ENCODE measurements at places on chromosomes 12 and 14. TPM values are rescaled to one million over a fixed set of nuclear protein-coding genes. Genes with fewer than 3 reads are reported as not detected.

JAG2 gene
- 26.1 TPM for total RNA-seq

KERA gene
- total RNA-seq = not detected

RERGL gene
- 0.69 TPM for total RNA-seq

DNA sequence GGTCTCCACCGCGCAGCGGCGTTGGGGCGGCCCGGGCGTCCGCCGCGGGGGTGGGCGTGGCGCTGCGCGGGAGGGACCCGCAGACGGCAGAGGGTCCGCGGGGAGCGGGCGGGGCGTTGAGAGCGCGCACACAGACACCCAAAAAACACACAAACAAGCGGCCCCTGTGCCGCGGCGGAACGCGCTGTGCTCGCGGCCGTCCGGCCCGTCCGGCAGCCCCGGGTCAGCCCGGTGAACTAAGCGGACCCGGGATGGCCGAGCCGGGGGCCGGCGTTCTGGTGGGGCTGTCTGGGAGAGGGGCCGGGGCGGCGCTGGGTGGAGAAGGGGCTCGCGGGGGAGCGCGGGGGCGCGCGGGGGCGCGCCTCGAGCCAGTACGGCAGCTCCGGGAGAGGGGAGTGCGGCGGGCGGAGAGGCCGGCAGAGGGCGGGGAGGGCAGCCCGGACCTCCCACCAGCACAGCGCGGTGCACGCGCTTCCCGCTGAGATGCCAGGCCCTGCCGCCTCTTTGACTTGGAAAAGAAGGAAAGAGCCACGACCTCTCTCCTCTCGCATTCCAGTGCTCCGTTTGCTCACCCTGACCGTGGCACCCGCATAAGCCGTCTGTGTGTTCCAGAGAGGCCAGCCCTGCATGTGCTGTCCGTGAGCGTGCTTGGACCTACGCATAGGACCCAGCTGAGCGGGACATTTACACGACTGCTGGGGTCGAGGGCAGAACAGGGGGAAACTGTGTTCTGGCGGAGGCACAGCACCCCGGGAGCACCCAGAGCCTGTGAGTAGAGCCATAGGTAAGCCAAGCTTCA, 10.3 kb downstream of the SLC6A12 start:
- peak; percentile 39 for DNase-seq

DNA sequence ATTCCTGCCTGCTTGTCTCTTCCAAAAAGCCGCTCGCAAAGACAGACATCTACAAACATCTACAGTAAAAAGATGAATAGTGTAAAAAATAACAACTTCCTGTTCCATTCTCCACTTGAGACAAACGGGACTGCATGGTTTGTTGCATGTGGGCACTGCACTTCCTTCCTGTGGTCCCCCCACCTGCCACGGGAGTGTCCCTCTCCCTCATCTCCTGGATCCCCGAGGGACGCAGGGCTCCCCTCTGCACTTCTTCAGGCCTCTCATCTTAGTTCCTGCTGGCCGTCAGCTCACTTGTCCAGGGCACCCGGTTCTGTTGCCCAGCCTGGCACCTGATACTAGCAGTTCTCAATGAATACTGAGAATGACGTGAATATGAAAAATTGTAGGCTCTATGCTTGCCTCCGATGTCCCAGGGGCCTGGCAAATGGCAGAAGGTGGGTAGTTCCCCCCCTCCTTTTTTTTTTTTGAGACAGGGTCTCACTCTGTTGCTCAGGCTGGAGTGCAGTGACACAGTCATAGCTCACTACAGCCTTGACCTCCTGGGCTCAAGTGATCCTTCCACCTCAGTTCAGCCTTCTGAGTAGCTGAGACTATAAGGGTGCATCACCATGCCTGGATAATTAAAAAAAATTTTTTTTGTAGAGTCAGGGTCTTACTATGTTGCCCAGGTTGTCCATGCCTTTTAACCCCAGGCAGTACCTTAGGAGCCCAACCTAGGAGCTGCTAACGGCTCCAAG, 3.5 kb upstream of the KLC1 start:
- DNase-seq = no peak

DNA sequence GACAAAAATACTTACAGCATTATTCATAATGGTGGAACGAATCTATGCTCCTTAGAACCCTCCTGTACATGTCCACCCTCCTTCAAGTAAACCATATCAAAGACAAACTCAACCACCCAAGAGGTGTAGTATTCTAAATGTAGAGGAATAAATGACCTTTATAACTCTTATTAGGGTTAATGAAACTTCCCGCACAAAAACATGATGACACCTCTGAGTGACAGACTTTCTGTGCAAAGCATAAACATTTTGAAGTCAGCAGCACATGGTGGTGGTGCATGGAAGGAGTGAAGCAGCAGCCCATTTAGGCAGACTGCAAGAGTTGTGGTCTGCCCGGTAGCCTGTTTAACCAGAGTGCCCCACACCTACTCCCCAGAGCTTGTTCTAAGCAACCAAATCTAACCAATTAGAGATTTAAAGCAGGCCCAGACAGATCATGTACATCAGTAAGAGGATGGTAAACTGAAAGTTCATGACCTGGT, 615 bp upstream of the ASB8 start:
- no peak for DNase-seq

DNA sequence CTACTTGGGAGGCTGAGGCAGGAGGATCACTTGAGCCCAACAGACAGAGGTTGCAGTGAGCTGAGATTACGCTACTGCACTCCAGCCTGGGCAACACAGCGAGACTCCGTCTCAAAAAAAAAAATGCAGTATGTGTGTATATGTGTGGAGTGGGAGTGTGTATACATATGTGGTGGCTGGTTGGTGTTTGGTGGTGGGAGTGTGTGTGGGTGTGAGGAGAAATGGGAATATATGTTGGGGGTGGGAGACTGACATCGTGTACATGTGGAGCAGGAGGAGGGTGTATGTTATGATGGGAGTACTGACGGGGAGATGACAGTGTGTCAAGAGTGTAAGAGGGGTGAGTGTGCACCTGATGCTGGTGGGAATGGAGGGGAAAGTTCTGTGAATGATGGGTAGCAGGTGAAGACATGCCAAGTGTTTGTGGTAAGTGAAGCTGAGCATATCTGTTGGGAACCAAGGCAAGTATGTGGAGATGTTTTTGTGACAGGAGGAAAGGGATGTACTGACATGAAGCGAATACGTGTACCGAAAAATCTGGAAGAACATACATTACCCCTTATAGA, 4.2 kb downstream of the PNMA1 start:
- no peak for DNase-seq

GRCh38 chr12:117036046-117036445, 63.2 kb downstream of the TESC start:
- DNase-seq = peak; percentile 65

DNA sequence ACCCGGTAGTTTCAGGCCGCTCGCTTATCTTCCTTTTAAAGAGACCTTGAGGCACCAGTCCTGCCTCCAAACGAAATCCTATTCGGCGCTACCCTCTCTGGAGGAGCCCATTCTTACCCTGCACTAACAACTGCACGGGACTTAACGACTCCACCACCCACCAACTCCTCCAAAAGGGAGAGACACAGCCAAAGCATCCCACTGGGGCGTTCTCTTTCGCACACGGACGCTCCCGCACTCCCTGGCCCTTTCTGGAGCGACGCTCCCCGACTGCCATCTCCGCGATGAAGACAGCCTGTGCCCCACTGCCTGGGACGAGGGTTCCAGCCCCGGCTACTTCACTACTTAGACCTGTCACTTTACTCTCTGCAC, 650 bp downstream of the GALC start:
- no peak for DNase-seq

- DNase-seq = no peak
These were observed 245.4 kb upstream of the DIO3 start for GRCh38 chr14:101315802-101316296.

- DNase-seq = no peak
These were observed 231.9 kb downstream of the SLC25A21 start for GRCh38 chr14:36940476-36940875.

- DNase-seq = no peak
These were observed 1178.0 kb downstream of the VRK1 start for GRCh38 chr14:97975216-97975615.

DNA sequence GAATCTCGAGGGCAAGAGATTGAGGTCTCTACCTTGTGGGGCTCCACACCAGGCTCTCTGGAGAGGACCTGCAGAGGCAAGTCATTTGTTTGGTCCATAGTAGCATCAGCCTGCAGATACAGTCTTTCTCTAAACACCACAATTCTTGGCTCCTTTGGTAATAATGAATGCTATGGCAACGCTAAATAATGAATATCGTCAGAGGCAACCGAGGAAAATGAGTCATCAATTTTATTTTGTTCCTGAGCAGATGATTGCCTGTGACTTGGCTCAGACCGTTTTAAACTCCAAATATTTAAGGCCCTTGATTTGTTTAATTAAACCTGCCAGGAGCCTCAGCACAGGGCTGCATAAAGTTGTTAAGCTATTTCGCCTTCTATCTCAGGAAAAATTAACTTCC, 924.1 kb upstream of the TMEM132C start:
- no peak for DNase-seq
